Heart left ventricle (tissue), 16 donors: ENCODE measurements at places on chromosomes 2 and 18. TPM values are rescaled to one million over a fixed set of nuclear protein-coding genes. Genes with fewer than 3 reads are reported as not detected.

SERPINB4 gene
- total RNA-seq = not detected

TSGA10 gene
- 2.9 TPM for total RNA-seq

ADAM23 gene
- 57.9 TPM for total RNA-seq

DNA sequence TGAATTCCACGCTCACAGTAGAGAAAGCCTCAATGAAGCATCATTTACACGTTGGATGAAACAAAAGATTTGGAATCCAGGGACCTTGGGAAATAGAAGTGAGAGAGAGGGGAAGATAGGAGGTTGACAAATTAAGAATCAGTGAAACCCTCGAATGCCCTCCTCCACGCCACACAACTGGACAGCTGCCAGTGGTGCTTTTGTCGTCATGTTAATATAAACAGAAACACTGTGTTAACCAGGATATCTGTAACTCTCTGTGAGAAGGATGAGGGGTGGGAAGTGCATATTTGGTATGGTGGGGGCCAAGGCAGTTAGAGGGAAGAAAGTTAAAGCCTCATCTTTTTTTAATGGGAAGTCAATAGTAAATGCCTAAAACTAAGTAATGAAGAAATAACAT, 108.7 kb downstream of the GFPT1 start:
- DNase-seq = no peak
- H3K4me3 ChIP-seq = no peak overlapping the region
- H3K27ac ChIP-seq = no peak overlapping the region
- H3K27me3 ChIP-seq = no peaks in the 10 kb centered on the region

DNA sequence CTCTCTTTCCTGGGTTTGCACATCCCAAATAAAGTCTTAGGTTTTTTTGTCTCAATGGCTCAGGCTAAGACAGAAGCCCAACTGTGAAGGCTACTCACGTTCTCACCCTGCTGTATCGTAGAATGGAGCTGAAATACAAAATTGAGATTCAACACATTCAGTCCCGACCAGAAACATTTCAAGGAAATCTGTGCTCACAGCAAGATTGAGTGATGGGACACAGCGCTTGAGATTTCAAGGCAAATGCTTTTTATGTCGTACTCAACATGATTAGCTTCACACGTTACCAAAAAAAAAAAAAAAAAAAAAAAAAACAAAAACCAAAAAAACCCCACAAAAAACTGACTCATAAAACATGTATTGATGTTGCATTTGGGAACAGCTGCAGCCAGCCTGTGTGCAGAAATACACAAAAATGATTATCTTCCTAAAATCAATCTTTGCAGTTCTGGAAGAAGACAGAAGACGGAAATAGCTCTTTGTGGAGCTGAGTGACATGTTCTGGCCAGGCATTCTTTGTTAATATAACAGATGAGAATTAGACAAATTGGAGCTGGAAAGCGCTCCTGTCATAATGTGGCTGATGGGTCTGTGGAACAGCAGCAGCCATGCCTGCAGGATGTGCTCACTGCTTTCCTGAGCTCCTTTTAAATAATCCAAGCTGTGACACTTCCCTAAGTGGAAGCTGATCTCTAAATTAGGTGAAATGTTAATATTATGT, 453.2 kb downstream of the LPIN1 start:
- no peaks in the 10 kb centered on the region for H3K36me3 ChIP-seq
- H3K4me3 ChIP-seq = no peak overlapping the region
- H3K27ac ChIP-seq = no peak overlapping the region
- peaks cover 15% of the 10 kb centered on the region for H3K4me1 ChIP-seq
- DNase-seq = no peak

- no peak for DNase-seq
- H3K27me3 ChIP-seq = no peaks in the 10 kb centered on the region
- H3K4me1 ChIP-seq = no peaks in the 10 kb centered on the region
- H3K27ac ChIP-seq = no peak overlapping the region
- H3K36me3 ChIP-seq = no peaks in the 10 kb centered on the region
- H3K4me3 ChIP-seq = no peak overlapping the region
Measured at GRCh38 chr18:29217124-29217915, 1040.4 kb upstream of the CDH2 start.

CABLES1 gene
- 1.4 TPM for total RNA-seq

CFAP221 gene
- not detected for total RNA-seq

BOLL gene
- not detected for total RNA-seq

ACMSD gene
- not detected for total RNA-seq

DNA sequence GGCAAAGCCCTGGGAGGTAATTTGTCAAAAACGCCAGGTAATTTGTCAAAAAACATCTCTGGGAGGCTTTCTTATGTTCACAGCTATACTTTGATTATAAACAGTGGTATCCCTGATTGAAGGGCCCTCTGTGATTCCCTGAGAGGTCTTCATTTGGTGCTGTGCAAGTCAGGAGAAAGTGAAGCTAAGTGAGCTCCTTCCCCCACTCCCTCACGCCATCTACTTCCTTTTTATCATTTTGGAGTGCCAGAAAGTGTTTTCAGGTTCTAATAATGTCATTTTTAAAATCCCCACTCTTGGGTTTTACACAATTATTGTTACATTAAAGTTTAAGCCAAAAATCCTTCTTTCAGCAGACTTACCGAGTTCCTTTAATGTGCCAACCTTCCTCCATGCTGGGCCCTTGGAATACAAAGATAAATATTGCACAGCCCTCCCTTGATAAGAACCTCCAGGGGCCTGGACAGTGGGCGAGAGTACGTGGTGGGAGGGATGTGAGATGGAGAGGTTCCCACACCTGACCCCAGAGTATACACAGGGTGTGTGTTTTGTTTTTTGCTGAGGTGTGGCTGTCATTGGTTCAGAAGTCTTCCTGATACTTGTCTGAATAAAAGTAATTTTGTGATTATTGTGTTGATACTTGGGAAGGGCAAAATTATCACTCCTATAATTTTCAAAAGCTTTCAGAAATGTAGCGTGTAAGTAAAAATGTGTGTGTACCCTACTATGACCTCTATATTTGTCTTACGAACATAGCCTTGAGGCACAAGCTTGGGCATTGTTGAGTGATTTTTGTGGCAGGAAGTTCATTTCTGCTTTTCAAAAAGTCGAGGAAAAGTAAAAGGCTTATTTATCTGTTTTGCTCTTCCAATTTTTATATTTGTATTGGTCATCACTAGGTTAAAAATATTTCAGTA, 8.2 kb downstream of the MAPRE2 start:
- H3K36me3 ChIP-seq = no peaks in the 10 kb centered on the region
- no peaks in the 10 kb centered on the region for H3K27me3 ChIP-seq
- H3K27ac ChIP-seq = peak overlapping the region; percentile 64
- DNase-seq = no peak

GRCh38 chr2:61016392-61017002, 1.0 kb upstream of the PEX13 start:
- H3K4me3 ChIP-seq = peak overlapping the region; percentile 98
- peaks cover 10% of the 10 kb centered on the region for H3K4me1 ChIP-seq
- H3K36me3 ChIP-seq = no peaks in the 10 kb centered on the region
- no peak for DNase-seq

ABHD1 gene
- total RNA-seq = 3.9 TPM

GRCh38 chr2:211957799-211958198, 580.8 kb downstream of the ERBB4 start:
- H3K4me1 ChIP-seq = no peaks in the 10 kb centered on the region
- H3K27ac ChIP-seq = no peak overlapping the region
- no peak for DNase-seq
- H3K4me3 ChIP-seq = no peak overlapping the region

DNA sequence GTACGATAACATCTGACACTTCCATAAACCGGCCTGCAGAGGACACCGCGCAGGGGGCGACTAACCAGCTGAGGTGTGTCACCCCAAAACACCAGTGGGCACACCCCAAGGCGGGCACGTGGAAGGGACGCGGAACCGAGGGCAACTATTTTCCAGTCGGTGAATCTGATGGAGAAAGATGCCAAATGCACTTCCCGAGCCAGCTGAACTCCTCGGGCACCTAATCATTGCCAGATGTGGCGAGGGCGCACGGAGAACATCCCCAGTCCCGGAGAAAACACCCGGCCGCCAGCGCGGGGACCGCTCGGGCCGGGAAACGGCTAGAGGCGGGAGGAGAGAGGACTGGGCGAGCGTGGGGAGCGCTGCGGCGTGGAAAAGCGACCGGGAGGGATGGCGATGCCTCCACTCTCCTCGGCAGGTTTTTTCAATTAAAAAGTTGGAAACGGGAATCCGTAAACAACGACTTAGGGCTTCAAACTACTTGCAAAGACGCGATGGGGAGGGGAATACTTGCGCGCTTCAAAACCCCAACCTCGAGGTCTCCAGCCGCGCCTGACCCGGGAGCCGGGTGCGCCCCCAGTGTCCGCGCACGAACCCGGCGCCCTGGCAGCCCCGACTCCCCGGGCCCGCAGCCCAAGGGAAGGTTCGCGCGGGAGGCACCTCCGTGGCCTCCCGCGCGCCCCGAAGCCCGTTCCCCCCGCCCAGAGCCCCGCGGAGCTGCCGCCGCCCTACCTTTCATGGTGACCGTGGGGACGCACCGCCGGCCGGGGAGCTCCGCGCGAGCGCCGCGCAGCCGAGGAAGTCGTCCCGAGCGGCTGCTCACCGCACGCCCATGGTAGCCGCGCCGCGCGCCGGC, 497 bp downstream of the COLEC12 start:
- peak; percentile 36 for DNase-seq
- H3K4me1 ChIP-seq = peaks cover 22% of the 10 kb centered on the region
- H3K27ac ChIP-seq = peak overlapping the region; percentile 62
- peak overlapping the region; percentile 66 for H3K4me3 ChIP-seq

DNA sequence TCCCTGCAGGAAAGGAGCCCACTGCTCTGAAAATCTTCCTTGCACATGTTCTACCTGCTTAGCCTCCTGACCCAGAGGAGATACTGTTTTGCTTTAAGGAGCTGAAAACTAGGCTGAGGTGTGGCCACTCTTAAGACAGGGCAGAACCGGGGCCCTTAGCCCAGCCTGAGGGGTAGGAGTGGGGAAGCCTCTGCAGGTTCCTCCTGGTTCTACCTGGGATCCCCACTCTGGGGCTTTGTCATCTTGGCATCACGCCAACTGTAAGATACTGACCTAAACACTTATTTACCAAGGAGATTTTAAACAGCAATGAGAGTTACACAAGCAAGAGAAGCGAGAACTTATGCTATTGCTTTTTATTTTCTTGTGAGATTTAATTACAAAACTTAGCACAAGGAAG, 86.9 kb downstream of the KCTD1 start:
- H3K36me3 ChIP-seq = peaks cover 3% of the 10 kb centered on the region
- no peak for DNase-seq
- H3K4me3 ChIP-seq = no peak overlapping the region
- H3K4me1 ChIP-seq = peaks cover 8% of the 10 kb centered on the region
- no peak overlapping the region for H3K27ac ChIP-seq

SCN3A gene
- total RNA-seq = 1.4 TPM

MEIS1 gene
- 25.8 TPM for total RNA-seq

DNA sequence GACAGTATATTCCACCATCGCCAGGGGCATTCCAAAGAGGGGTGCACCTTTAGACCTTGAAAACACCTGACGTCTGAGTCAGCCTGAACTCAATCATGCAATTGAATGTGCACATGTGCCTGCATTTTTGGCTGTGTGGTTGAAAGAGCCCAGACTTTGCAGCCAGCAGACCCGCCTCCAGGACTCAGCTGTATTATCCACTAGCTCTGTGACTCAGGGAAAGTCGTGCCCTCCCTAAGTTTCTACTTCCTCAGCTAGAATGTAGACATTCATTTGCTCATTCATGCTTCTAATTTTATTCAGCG, 94.2 kb downstream of the LRRC30 start:
- DNase-seq = no peak
- no peak overlapping the region for H3K4me3 ChIP-seq
- no peaks in the 10 kb centered on the region for H3K36me3 ChIP-seq
- H3K27ac ChIP-seq = peak overlapping the region; percentile 71

DNA sequence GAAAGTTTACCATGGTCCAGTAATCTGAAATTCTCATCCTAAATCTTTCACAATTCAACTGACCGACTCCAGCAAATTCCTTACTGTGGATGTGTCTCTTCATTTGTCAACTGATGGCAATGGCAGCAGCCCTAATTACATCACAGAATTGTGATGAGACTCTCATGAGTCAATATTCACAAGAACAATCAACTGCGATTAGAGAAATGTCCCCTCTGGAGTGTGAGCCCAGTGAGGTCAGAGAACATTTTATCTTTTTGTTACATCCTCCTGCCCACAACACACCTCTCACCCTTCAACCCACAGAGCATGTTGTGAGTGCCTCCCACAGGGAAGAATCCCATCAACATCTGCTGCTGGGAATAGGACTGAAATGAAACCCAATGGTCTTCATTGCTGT, 73.6 kb downstream of the CD226 start:
- no peak for DNase-seq
- no peaks in the 10 kb centered on the region for H3K4me1 ChIP-seq
- no peaks in the 10 kb centered on the region for H3K36me3 ChIP-seq
- no peak overlapping the region for H3K27ac ChIP-seq

DNA sequence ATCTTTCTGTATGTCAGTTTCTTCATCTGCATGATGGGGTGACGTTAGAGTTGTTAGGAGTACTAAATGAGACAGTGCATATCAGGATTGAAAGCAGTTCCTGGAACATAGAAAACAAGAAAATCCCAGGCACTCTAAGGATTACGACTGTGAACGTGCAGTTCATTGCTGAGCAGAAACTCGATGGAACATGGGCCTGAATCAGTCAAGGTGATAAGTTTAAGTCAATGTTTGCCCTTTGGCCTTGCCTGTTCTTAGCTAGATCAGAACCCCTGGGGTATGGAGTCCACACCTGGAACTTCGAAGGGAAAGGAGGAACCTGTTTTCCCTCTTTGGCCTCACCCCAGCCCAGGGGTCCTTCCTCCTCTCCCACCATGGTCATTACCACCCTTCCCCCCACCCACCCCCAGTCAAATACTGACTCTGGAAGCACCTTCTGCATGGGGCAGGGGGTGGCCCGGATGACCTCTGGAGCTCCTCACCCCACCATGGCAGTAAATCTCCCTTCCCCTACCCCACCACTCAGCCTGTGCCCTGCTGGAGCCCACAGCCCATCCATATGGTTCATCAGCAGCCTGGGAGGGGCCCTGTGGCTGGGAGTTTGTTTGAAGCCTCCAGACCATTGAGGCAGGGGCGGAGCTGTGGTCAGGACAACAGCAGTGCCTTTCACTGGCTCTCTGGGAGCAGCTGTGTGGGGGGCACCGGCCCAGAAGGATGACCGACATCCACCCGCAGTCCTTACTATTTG, 164.1 kb downstream of the SMAD7 start:
- peaks cover 47% of the 10 kb centered on the region for H3K4me1 ChIP-seq
- DNase-seq = no peak
- H3K4me3 ChIP-seq = no peak overlapping the region

ARHGAP28 gene
- 7.2 TPM for total RNA-seq

SAP130 gene
- total RNA-seq = 12.2 TPM

DNA sequence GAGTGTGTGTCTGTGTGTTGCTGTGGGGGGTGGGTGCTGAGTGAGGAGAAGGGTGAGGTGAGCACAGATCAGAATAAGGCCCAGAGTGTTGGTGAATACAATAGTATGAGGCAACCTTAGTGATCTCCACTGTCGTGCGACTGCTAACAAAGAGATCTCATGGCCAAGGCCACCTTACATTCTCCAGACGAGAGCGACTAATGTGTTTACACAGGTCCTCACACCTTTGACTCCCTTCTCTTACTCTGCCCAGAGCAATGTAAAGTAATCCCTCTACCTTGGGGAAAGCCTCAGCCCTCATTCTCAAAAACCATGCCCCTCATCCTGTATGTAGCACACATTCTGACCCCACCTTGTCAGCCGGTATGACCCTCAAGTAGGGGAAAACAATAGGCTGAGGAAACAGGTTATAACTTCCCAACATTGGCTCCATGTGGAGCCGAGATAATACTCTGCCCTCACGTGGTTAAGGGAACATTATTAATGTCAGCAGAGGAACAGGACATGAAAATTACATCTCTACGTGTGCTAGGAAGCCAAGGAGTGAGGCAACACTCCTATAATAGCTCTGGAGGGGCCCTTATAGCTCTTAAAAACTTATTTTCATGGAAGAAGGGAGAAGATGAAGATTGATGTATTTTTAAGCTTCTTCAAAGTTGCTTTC, 323.0 kb upstream of the NT5C1B start:
- DNase-seq = no peak
- H3K4me1 ChIP-seq = no peaks in the 10 kb centered on the region
- H3K4me3 ChIP-seq = no peak overlapping the region
- no peaks in the 10 kb centered on the region for H3K36me3 ChIP-seq
